ENCODE measurements at places on chromosomes 16 and 17. TPM values are rescaled to one million over a fixed set of nuclear protein-coding genes. Genes with fewer than 3 reads are reported as not detected.

DNA sequence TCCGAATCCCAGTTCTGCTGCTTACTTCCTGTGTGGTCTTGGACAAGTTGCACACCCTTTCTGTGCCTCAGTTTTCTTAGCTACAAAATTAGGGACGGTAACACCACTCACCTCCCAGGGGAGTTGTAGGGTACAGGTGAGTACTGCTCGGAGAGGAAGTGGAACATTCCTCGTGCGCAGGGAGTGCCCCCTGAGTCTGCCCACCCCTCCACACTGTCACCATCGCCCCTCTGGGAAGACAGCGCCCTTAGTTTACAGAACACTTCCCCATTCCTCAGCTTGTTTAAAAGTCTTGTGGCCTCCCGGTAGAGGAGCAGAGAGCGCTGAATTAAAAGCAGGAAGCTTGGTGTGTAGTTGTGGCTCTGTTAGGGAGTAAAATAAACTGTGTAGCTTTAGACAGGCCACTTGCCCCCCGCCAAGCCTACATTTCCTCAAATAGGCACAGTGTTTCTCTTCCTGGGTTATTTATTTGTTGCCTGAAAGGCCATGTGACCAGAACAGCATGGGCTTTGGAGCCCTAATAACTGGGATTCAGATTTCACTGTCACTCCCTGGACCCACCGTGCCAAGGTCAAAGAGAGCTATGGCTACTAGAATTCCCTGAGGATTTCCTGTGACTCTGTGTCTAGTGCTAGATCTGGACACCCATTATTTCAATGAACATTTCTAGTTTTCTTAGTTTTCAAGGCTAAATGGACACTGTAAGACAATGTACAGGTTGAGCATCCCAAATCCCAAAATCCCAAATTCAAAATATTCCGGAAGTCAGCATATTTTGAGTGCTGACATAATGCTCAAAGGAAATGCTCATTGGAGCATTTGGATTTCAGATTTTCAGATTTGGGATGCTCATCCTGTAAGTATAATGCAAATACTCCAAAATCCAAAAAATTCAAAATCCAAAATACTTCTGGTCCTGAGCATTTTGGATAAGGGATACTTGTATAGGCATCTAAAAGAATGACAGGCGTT lies 372.5 kb downstream of the SNX29 start:
- no peaks in the 10 kb centered on the region for H3K36me3 ChIP-seq
- no peak overlapping the region for H3K4me3 ChIP-seq
- H3K4me1 ChIP-seq = no peaks in the 10 kb centered on the region

Gene C17orf78
- total RNA-seq = not detected

DNA sequence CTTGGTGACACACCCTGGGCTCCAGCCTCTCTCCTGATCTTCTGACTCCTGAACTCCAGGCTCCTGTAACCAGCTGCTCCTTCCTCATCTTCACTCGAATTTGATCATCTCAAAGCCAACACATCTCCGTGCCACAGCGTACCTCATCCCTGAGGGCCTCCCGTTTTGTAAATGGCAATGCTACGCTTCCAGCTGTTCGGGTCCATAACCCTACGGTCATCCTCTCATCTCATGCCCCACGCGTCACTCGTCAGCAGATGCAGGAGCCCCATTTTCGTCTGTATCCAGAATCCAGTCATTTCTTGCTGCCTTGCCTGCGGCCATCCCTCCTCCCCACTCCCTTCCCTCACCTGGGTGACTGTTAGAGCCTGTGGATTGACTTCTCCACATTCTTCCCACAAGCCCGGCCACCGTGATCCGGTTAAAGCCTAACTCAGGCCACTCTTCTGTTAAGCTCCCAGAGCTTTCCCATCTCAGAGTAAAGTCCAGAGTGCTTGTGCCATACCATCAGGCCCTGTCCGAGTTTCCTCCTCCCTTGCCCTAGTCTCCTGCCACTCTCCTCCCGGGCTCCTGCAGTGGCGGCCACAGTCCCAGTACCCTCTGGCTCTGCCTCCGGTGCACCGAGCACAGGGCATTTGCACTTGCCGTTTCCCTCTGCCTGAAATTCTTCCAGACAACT lies 20.3 kb upstream of the AKTIP start:
- DNase-seq = no peak
- H3K36me3 ChIP-seq = peaks cover 7% of the 10 kb centered on the region
- peaks cover 25% of the 10 kb centered on the region for H3K4me1 ChIP-seq
- H3K4me3 ChIP-seq = no peak overlapping the region
- H3K27me3 ChIP-seq = no peaks in the 10 kb centered on the region

GRCh38 chr17:21573961-21574610 lies 118.2 kb upstream of the KCNJ18 start:
- no peak for DNase-seq
- H3K36me3 ChIP-seq = no peaks in the 10 kb centered on the region
- H3K4me3 ChIP-seq = no peak overlapping the region
